Renal cortex interstitium (tissue), 15 donors: ENCODE measurements at places on chromosomes 2 and 18.

DNA sequence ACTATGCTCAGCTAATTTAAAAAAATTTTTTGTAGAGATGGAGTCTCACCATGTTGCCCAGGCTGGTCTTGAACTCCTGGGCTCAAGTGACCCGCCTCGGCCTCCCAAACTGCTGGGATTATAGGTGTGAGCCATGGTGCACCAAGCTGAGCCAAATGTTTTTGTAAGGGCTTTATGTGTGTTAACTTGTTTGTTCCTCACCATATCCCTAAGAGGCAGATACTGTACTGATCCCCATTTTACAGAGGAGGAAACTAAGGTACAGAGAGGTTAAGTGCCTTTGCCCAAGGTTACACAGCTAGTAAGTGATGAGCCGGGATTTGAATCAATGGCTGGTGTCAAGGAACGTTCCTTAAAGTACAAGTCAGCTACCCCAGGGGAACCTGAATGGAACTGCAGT, 85.3 kb upstream of the KLF7 start:
- no peak for DNase-seq

- DNase-seq, result no peak
Measured at GRCh38 chr2:44155666-44156446, 12.8 kb upstream of the PPM1B start.

DNA sequence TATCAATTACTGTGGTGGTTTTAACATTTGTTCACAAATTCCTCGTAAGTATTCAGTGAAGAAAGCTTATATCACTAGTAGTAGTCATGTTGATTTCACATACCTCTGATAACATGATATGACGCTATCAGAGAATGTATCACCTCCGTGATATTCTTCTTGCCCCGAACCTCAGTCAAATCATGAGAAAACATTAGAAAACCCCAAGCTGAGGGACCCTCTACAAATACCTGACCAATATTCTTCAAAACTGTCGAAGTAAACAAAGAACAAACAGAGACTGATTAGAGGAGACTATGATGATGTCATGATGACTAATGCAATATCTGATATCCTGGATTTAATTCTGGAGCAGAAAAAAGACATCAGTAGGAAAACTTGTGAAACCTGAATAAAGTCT, 85.6 kb upstream of the SPOPL start:
- no peak for DNase-seq

- DNase-seq, result no peak
Measured at GRCh38 chr2:170747921-170748320, 22.3 kb upstream of the ERICH2 start.

- no peak for DNase-seq
Measured at GRCh38 chr2:84919885-84920580, 14.6 kb downstream of the TMSB10 start.

- no peak for DNase-seq
Measured at GRCh38 chr2:135676031-135676430, 65.6 kb upstream of the UBXN4 start.

DNA sequence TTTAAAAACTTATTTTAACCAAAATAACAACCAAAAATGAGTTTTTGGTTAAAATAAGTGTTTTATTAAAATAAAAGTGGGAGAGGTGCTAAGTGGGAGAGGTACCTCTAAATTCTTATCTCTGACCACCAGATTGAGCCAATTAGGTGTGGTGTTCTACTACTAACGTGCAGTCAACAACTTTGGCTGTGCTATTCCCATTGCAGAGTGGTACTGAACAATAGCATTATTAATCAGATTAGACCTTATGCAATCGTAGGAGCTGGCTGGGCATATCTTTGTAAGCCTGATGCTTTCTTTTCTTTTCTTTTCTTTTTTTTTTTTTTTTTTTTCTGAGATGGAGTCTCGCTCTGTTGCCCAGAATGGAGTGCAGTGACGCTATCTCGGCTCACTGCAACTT, 38.9 kb downstream of the RAB27B start:
- DNase-seq, result no peak

DNA sequence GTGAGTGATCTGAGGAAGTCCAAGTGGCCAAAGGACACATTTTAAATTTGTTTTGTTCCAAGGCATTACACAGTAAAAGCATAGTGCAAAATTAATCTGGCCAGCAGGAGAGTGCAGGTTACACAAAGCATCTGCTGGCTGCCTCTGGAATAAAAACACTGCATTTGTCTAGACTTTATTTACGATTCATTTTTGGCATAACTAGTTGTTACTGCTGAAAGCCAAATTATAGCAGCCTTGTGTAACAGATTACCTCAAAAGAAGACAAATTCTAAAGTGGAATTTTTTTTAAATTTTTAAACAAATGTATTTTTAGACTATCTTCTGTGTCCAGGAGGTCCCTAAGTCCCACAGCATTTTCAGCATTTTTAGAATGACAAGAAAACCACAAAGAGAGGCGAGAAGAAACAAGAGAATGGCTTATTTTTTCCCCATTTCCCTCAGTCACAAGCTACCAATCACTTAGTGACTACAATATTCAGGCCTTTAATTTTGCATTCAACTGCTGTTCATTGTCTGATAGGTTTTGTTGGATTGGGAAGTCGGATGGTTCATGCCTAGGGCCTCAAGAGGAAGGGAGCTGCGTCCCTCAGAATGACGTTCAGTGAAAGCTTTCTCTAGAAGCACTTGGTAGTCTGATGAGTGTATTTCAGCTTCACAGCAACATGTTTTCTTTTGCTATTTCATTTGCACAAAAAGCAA, 46.0 kb downstream of the TMEFF2 start:
- DNase-seq, result no peak

DNA sequence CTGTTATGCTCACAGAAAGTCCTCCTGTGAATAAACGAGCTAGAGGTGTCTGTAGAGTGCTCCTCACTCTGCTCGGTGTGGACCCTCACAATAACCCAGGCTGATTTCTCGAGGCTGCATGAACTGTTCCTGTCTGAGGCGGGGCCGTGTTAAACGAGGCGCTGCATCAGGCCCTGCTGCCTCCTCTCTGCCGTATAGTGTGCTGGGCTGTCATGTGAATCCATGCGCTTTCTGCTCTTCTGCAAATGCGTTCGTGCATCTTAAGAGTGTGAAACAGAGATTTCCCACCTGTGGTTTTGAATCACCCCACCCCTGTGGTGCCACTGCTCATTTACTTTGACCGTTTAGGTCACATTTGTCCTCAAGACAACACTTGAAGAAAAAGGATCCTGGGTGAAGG, 26.2 kb downstream of the TRAF3IP1 start:
- DNase-seq, result no peak

- DNase-seq, result no peak
Measured at GRCh38 chr2:209570194-209570593, 146.3 kb downstream of the MAP2 start.

- no peak for DNase-seq
Measured at GRCh38 chr2:88638743-88639142, 11.5 kb upstream of the EIF2AK3 start.

GRCh38 chr18:68417166-68417799, 297.6 kb downstream of the TMX3 start:
- no peak for DNase-seq

GRCh38 chr18:9530226-9531009, 55.1 kb downstream of the RALBP1 start:
- DNase-seq, result no peak

DNA sequence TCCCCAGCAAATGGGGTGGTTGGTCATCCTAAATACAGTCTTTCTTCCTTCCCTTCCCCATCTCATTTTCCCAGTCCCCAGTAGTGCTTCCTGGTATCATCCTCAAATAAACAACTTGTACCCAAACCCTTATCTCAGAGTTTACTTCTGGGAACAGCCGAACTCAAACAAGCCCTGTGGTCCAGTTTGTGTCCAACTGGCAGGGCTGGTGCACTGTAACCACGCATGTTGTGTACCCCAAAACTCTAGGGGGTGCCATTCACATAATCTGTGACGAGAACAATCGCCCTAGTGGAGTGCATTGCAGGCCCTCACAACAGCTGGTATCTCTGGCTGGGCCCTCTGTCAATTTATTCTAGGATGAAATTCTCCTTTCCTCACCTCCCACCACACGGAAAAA, 366.2 kb downstream of the TNS1 start:
- DNase-seq, result no peak

GRCh38 chr2:120404941-120405758, 59.2 kb downstream of the INHBB start:
- no peak for DNase-seq

- DNase-seq, result no peak
Measured at GRCh38 chr2:64227603-64228125, 83.4 kb upstream of the PELI1 start.

DNA sequence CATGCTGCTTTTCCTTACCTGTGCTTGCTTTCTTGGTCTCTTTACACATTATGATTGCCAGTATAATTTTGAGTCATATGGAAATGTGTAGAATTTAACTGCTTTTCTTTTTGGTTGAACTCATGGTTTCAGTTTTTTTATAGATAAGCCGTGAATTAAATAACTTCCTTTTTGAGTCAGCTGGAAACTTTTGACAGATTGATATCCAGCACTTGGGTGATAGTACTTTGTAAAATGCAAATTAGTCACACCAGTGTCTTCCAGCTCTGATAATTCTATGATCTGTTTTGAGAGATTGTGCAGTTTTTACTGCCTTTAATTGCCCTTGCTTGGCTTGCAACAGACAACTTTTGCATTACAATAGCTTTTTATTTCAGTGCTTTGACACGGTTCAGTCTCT, 86.4 kb downstream of the NCOA1 start:
- no peak for DNase-seq

- no peak for DNase-seq
Measured at GRCh38 chr2:65922794-65923193, 490.4 kb upstream of the SPRED2 start.

DNA sequence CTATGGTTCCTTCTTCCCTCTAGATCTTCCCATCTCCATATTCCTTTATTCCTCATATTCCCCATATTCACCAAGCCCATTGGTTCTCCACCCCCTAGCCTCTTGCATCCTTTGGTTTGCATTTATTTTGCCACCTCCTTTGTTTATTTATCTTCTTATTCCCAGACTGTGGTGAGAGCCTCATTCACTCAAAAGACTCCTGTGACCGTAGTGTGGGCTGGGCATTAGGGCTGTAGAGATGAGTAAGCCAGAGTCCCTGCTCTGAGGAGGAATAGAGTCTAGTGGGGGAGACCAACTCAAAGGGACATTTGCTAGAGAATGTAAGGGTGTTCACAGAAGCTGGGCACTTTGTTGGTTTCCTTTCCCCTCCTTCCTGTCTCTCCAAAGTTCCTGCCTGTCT, 8.3 kb downstream of the ATG16L1 start:
- no peak for DNase-seq

DNA sequence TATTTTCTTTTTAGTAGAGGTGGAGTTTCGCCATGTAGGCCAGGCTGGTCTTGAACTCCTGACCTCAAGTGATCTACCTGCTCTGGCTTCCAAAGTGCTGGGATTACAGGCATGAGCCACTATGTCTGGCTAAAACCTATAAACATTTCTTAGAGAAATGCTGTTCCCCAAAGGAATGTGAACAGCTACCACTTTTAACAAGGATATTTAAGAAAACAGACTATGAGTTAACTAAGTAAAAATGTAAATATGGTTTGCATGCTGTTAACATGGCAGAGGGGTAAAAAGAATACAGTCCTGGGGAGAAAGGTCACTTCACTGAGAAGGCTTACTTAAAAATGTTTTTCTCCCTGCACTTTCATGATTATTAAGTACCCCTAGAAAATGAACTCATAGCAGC, 57.1 kb downstream of the SLC16A14 start:
- no peak for DNase-seq

DNA sequence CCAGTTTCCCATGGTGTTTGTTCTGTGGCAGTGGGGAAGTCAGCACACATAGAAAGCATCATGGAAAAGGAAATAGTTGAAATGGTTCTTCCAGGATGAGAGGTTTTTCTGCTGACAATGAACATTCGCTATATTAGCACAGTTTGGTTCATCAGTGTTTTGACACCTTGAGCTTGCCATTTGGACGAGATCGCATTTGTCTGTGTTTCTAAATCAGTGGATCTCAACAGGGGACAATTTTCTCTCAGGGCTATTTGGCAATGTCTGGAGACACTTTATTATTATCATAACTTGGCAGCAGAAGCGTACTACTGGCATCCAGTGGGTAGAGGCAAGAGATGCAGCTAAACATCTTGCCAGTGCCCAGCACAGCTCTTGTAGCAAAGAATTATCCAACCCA, 74.6 kb downstream of the CD8B2 start:
- DNase-seq, result no peak

DNA sequence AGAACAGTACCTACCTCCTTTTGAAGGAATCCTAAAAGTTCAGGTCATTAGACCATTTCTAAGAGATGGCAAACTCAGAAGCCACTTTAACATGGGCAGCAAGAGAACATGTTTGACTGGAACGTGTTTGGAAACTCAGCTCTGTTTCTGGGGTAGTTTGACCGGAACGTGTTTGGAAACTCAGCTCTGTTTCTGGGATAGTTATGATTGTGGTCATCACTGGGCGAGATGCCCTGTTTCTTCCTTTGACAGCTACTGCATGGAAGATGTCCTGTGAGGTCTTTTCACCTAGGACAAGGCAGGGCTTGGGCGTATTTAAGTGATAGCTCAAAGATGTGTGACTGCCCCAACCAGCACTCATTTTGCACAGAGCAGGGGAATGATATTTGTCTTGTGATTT, 19.9 kb upstream of the SERPINB13 start:
- no peak for DNase-seq

DNA sequence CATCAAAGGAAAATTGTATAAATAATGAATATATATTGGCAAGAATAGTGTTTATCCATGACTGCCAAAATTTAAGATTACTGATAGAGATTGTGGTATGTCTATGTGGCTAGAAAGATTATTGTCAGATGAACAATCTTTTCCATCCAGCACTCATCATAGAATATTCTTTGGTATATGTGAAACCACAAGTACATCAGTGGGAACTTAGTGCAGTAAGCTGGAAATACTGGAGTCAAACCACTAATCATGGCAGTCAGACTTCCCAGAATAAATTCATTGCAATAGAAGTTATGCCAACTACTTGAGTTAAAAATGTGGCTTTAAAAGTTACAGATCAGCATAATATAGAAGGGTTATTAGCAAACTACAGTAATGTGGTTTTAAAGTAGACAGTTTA, 310.3 kb downstream of the GULP1 start:
- DNase-seq, result no peak
